ENCODE measurements at places on chromosomes 6 and 20.

DNA sequence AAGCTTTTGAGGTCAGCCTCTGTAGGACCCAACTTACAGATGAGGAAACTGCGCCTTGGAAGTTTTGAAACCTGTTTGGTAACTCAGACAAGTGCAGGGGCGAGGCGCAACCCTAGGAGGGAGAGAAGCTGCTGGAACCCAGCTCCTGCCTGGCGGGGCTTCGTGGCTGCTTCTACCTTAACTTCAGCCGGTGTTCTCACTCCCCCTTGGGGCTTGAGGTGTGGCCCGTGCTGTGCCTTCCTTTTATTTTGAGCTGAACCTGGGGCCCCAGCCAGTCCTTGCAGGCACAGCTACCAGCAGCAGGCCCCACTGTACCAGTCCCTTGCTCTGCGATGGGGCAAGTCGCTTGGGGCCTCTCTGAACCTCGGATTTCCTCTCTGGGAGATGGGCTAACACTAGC lies 12.0 kb downstream of the RBM38 start:
- no peak for DNase-seq

GRCh38 chr6:106194949-106195921 lies 109.1 kb downstream of the PRDM1 start:
- DNase-seq = no peak

DNA sequence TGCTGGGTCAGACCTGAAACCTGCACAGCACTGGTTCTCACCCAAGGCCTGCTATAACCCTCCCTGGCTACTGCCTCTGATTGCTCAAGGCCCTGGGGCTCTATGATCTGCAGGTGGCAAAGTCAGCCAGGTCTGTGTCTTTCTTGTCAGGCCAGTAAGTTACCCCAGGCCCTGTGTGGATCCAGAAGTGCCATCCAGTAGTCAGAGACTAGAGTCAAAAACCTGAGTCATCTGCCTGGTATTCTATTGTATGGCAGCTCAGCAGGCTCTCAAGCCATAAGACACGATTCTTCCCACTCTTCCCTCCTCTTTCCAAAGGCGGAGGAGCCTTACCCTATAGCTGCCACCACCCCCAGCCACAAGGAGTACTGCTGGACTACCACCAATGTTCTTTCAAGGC lies 593.0 kb downstream of the FRK start:
- no peak for DNase-seq

DNA sequence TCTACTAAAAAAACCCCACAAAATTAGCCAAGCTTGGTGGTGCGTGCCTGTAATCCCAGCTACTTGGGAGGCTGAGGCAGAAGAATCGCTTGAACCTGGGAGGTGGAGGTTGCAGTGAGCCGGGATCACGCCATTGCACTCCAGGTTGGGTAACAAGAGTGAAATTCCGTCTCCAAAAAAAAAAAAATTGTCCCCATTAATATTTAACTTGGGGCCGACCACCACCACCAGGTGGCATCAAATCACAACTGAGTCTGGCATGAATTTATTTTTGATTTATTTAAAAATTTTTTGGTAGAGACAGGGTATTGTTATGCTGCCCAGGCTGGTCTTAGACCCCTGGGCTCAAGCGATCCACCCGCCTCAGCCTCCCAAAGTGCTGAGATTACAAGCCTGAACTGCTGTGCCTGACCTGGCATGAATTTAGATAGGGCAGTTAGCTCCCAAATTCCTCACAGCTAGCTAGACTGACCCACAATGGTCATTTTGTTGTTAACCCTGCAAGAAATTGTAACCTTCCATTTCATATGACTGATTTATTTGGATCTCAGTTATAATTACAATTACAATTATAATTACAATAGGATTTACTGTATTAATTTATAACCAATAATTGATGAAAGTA lies 17.1 kb upstream of the BEND3 start:
- DNase-seq = no peak

DNA sequence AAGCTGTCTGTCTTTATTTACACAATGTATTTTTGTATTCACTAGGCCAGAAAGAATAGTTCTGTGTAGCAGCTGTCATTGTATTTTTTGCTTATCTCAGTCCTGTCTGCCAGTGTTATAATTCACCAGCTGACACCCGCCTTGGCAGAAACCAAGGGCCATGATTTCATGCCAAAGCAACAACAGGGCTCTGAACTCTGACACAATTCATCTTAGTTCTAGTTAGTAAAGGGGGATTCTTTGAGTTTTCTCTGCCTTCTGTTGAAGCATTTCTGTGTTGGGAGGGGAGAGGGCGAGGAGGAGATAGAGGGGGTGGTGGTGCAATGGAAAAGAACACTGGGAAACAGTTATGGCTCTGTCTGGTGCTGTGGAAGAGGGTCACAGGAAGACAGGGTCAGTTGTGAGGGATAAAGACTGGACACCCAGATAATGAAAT lies 684.6 kb upstream of the MARCKS start:
- DNase-seq = no peak

DNA sequence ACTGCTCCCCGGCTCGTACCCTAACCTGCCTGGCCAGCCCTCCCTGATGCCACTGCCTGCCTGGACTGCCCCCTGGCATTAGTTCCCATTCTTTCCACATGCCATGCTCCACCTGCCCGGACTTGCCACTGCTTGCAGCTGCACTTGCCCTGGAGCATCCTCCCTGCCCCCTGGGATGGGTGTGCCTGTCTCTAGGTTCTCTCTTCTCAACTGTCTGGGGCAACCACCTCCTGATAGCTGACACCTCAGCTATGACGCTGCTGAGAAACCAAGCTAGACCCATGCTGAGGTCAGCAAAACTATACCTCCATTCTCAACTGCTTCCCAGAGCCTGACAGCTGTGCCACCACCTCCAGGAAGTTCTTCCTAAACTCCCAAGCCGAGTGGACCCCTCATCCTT lies 72.1 kb downstream of the PERP start:
- DNase-seq = no peak

DNA sequence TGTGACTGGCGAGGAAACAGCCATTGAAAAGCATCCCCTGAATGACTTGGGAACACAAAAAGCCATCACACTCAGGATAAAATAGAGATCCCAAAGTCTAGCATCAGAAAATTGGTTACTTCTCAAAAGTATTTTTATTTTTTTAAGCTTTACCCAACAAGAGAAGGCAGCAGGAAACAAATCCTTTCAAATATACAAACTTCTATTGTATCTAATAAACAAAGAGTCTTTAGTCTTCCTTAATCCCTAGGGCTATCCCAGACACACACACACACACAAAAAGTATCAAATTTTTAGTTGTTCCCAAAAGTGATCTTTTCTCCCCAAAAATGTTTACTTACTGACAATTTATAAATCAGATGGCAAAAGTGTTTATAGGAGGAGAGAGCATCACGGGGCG lies 33.2 kb upstream of the MARCKS start:
- no peak for DNase-seq

GRCh38 chr20:49854190-49854875 lies 41.7 kb downstream of the SLC9A8 start:
- DNase-seq = no peak

DNA sequence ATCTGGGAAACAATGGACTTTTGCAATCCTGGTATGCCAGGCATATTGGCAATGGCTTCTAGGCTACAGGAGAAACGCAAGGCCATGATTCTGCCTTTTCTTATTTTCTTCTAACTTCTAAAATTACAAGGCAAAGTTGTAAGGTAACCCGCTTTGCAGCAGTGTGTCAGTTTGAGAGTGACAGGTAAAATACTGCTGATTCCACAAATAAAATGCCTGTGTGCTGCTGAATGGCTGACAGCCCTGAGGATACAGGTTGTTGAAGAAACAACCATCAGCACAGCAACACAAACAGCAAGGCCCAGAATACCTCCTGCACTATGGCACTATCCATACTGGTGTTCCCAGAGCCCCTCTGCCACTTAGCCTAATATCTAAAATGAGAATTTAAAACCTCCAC lies 37.1 kb downstream of the SLC17A1 start:
- no peak for DNase-seq

DNA sequence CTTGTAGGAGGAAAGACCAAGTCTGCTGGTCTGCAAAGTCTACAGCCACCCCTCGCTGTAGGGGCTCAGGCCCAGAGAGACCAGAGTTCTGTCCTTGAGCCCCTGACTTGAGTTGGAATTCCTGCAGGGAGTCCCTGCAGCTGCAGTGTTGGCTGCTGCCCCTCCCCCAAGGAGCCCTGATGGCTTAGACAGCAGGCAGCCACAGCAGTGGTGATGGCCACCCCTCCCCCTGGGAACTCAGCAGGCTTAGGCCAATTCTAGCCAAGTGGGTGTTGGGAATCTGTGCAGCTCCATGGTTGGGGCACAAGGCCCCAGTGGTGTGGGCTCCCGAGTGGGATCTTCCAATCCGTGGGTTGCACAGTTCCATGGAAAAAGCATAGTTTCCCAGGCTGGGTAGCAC lies 345.4 kb downstream of the CD109 start:
- no peak for DNase-seq

DNA sequence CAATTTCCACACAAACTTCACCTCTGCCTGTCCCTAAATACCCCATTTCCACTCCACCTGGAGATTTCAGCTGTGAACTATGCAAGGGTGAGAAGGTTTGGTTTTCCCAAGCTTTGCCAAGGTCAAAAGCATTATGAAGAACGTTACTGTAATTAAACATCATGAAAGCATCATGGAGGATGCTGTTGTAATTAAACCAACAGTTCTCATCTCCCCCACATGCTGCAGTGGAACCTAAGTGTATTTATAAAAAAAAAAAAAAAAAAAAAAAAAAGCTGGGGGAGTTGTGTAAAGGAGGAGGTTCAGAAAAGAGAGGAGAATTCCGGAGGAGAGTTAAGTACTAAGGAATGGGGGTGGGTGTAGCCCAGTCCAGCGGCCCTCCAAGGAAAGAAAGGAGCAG lies 474.9 kb upstream of the JARID2 start:
- DNase-seq = no peak

- no peak for DNase-seq
Observed at GRCh38 chr6:9523462-9523861, 891.4 kb downstream of the TFAP2A start.

- no peak for DNase-seq
Observed at GRCh38 chr20:40757087-40757486, 68.1 kb upstream of the MAFB start.

- no peak for DNase-seq
Observed at GRCh38 chr20:58651559-58651945, 469 bp downstream of the STX16 start.
